CD8-positive, alpha-beta memory T cell (primary cell): ENCODE measurements at places on chromosomes 3 and 15. TPM values are rescaled to one million over a fixed set of nuclear protein-coding genes. Genes with fewer than 3 reads are reported as not detected.

GRCh38 chr3:72768936-72769335, 79.3 kb downstream of the SHQ1 start:
- no peaks in the 10 kb centered on the region for H3K36me3 ChIP-seq
- H3K27ac ChIP-seq, result no peak overlapping the region
- no peaks in the 10 kb centered on the region for H3K27me3 ChIP-seq
- no peaks in the 10 kb centered on the region for H3K4me1 ChIP-seq
- no peak for DNase-seq

DNA sequence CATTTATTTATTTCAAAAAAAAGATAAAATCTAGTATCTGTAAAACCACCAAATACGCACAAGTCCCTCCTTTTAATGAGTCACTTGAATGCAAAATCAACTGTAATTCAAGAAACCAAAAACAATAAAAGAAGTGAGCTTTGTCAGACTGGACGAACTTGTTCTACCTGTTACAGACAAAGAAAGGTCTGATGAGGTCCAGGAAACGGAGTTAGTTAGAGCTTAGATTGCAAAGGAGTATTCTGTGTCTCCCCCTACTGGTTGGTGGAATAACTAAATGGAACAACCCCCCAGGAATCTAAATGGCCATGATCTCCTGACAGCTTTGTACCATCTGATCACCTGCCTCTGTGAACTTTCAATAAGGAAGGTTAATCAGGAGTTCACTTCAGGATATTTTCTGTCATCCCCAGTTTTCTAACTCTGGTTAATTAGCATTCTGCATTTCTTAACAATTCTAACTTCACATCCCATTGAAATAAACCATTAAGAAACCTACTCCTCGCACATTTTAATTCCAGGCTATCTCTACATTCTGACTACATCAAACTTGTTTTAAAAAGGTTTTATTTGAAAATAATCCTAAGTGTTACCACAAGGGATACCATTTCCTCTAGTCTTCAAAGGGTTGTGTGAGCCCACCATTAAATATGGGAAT, 333.0 kb upstream of the SATB1 start:
- no peaks in the 10 kb centered on the region for H3K36me3 ChIP-seq
- H3K27me3 ChIP-seq, result no peaks in the 10 kb centered on the region

GRCh38 chr15:26525096-26525495, 247.8 kb downstream of the GABRB3 start:
- no peaks in the 10 kb centered on the region for H3K27me3 ChIP-seq
- no peaks in the 10 kb centered on the region for H3K4me1 ChIP-seq
- no peak for DNase-seq

DNA sequence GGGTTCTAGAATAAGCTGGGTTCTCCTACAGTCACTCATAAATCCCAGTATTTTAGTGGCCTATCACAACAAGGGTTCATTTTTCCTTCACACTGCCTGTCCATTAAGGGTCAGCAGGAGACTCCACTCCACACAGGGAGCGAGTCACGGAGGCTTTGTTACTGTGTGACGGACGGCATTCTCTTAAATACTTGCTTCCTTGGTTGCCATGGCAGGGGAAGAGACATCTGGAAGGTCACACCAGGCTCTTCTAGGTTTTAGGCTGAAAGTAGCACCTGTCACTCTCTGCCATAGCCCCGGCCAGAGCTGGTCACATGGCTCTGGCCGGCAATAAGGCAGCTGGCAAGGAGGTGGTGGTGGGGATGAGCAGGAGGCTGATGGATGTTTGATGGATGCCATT, 89.4 kb upstream of the ANKRD34C start:
- no peaks in the 10 kb centered on the region for H3K4me1 ChIP-seq
- H3K36me3 ChIP-seq, result no peaks in the 10 kb centered on the region
- H3K27ac ChIP-seq, result no peak overlapping the region

- DNase-seq, result no peak
- H3K4me3 ChIP-seq, result no peak overlapping the region
- H3K4me1 ChIP-seq, result no peaks in the 10 kb centered on the region
- no peaks in the 10 kb centered on the region for H3K36me3 ChIP-seq
- H3K27me3 ChIP-seq, result no peaks in the 10 kb centered on the region
These were observed 527.7 kb upstream of the TGFBR2 start for GRCh38 chr3:30078736-30079135.

DNA sequence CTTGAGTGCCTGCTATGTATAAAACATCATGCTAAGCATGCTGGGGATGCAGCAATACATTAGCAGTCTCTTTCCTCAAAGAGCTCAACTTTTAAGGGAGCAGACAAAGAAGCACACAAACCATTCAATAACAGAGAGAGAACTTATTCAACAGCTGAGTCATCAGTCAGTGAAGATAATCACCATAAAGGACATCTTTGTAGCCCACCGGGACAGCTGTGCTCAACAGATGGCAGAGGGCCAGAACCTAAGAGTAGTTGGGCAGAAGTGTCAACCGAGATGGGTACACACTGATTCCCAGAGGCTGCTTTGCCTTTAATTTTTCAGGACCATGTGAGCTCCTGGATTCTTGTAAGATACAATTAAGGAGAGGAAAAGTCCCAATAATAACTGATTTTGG, 4.2 kb upstream of the RAB8B start:
- no peak for DNase-seq
- no peaks in the 10 kb centered on the region for H3K36me3 ChIP-seq
- H3K4me3 ChIP-seq, result no peak overlapping the region
- peaks cover 9% of the 10 kb centered on the region for H3K4me1 ChIP-seq

DNA sequence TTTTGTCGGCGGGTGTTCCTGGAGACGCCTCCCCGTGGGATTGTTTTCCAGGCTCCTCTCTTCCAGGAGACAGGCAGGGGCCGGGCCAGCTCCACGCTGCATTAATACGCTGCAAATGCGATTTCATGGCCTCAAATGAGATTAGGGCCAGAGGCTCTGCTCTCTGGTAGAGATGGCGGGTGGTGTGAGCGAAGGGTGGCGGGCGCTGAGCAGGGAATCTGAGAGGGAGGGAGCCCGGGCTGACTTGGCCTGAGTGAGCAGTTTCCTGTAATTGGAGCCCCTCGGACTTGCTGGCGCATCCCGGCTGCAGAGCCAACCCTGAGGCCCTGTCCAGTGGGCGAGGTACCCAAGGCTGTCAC, 7.4 kb upstream of the CCDC33 start:
- H3K4me1 ChIP-seq, result no peaks in the 10 kb centered on the region
- no peak overlapping the region for H3K4me3 ChIP-seq
- no peaks in the 10 kb centered on the region for H3K36me3 ChIP-seq
- no peaks in the 10 kb centered on the region for H3K27me3 ChIP-seq

Gene HRG
- not detected for total RNA-seq

Gene STRC
- total RNA-seq, result 0.63 TPM

DNA sequence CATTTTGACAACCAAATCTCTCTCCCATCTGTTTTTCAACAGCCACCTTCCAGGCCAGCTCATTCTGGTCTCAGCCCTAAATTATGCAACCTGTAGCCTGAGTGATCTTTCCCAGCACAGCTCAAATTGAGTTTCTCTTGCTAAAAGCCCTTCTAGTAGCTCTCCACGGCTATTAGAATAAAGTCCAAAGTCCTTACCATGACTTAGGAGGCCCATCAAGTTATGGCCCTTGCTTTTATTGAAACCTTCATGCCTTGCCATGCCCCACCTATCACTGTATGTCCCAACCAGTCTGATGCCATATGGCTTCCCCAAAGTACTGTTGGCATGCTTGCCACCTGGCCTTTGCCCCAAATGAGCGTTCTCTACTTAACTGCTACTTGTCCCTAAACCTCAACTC, 303.5 kb upstream of the GADL1 start:
- H3K4me1 ChIP-seq, result no peaks in the 10 kb centered on the region
- no peaks in the 10 kb centered on the region for H3K27me3 ChIP-seq
- no peak for DNase-seq
- H3K4me3 ChIP-seq, result no peak overlapping the region

Gene GOLGA8A
- total RNA-seq, result 104 TPM

DNA sequence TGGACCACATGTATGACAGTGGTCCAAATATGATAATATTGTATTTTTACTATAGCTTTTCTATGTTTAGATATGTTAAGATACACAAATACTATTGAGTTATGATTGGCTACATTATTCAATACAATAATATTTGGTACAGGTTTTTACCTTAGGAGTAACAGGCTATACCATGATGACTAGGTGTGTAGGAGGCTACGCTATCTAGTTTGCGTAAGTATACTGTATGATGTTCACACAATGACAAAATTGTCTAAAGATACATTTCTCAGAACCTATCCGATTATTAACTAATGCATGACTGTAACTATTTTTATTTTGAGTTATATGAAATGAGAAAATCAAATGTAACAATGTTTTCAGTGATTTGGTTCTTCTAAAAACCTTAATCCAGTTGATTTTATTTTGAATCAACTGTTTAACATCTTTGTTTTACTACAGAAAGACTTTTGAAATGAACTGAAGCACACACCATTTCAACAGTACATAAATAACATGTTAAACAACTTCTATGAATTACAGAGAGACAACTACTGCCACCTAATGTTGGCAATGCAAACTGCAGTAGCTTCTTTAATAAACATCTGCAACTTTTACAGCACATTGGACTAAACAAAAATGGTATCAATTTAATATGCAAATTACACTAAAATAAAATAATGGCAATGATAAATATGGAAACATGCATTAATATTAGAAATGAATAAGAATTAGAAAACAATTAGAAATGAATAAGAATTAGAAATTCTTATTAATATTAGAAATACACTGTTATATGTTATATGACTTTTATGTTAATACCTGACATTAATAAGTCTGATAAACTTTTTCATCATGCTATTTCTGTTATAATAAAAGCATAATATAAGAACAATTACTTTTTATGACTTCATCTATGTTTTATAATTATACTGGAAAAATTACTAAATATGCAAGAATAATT, 255.7 kb downstream of the MBNL1 start:
- H3K4me3 ChIP-seq, result no peak overlapping the region
- H3K36me3 ChIP-seq, result no peaks in the 10 kb centered on the region
- H3K27me3 ChIP-seq, result no peaks in the 10 kb centered on the region
- DNase-seq, result peak; percentile 7
- H3K27ac ChIP-seq, result no peak overlapping the region

DNA sequence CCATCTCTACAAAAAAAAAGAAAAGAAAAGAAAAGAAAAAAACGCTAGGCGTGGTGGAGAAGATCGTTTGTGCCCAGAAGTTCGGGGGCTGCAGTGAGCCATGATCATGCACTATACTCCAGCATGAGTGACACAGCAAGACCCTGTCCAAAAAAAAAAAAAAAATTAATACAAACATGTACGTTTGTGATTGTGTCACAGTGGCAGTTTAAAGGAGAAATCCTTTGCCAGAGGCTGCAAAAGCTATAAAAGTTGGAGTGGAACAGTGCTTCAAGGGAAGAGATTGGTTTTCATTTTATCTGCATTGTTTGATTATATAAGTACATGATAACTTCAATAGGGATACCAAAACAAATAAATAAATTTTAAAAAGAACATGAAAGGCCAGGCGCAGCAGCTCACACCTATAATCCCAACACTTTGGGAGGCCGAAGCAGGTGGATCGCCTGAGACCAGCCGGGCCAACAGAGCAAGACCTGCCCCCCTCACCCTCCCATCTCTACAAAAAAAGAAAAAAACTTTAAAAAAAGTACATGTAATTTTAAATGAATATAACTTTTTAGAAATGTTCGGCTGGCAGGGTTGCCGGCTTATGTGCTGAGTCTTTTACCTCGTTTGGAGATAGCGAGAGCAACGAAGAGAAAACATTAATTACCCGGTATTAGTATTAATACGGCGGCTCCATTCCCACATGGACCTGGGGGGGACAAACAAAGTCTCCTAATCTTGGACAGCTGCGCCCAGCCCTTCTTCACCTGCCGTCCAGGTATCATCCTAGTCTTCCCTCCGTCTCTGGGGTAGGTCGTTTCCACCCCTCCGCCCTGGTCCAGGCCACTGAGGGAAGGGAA, 573 bp upstream of the DIS3L start:
- no peaks in the 10 kb centered on the region for H3K27me3 ChIP-seq
- peaks cover 35% of the 10 kb centered on the region for H3K4me1 ChIP-seq
- peak overlapping the region; percentile 80 for H3K27ac ChIP-seq
- peak overlapping the region; percentile 70 for H3K4me3 ChIP-seq
- H3K36me3 ChIP-seq, result no peaks in the 10 kb centered on the region

Gene OR5H1
- not detected for total RNA-seq

DNA sequence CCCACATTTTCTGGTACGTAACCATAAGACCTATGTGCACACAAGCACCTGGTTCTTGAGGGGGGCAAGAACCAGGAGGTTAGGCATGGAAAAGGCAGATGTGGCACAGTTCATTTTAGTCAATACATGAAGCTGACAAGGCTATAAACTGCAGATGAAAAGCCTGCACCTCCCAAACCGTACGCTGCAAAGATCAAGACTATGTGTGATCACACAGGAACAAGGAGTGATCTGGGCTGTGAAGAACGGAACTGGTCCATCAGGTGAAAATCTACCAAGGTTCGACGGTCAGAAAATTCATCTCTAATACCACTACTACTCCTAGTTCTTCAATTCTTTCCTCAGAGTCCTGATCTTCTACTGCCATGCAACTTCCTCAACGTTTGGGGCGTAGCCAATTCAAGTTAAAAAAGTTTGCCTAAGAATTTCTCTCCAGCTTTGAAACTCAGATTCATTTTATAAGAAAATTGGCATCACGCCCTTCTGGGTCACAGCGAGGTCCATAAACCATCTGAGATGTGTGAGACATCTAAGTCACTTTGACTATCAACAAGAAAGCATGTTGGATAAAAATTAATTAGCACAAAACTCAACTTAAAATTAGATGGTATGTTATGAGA, 41.9 kb downstream of the PLD1 start:
- DNase-seq, result no peak
- H3K4me1 ChIP-seq, result no peaks in the 10 kb centered on the region
- H3K36me3 ChIP-seq, result no peaks in the 10 kb centered on the region
- H3K27ac ChIP-seq, result no peak overlapping the region

DNA sequence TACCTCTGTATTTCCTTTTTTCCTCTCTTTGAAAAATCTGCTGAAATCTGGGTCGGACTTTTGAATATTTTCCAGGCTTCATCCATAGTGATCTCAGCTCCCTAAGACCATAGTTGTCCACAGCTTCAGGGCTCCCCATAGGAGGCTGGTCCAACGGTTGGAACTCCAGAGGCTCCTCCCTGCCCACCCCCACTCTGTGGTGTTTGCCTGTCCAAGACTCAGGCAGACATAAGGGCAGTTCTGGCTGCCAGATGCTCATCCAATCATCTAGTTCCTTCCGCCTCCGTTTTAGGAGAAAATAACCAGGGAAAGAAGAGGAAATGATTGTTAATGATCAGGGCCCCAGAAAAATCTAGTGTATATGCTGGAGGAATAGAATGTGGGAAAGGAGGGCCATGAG, 27.9 kb upstream of the PRTG start:
- H3K36me3 ChIP-seq, result no peaks in the 10 kb centered on the region
- no peak for DNase-seq
- H3K4me1 ChIP-seq, result no peaks in the 10 kb centered on the region
- no peak overlapping the region for H3K27ac ChIP-seq
- H3K27me3 ChIP-seq, result peaks cover 3% of the 10 kb centered on the region
- H3K4me3 ChIP-seq, result no peak overlapping the region

- no peak overlapping the region for H3K27ac ChIP-seq
- no peaks in the 10 kb centered on the region for H3K27me3 ChIP-seq
- no peaks in the 10 kb centered on the region for H3K4me1 ChIP-seq
- H3K4me3 ChIP-seq, result no peak overlapping the region
- no peaks in the 10 kb centered on the region for H3K36me3 ChIP-seq
- DNase-seq, result no peak
These were observed 110.8 kb upstream of the NR2F2 start for GRCh38 chr15:96219681-96220080.
